ENCODE measurements at places on chromosomes 3 and 15.

- DNase-seq: no peak
These were observed 107.4 kb upstream of the SLC4A7 start for GRCh38 chr3:27591312-27592210.

DNA sequence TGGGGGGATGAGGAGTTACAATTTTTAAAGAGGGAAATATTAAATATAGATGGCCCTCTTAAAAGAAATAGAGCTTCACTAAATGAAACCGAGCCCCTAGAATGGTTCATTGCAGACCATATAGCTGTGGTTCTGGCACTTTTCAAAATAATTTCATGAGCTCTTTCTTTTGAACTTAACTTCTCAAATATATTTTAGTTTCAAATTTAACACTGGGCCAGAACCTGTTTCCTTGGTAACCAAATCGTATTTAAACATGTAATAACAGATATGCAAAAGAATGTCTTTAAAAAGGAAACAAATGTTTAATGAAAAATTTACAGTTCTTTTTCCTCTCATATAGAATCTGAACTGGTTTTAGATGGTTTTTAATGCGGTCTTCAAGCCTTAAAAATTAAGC lies 20.1 kb downstream of the ZBTB38 start:
- DNase-seq: no peak

DNA sequence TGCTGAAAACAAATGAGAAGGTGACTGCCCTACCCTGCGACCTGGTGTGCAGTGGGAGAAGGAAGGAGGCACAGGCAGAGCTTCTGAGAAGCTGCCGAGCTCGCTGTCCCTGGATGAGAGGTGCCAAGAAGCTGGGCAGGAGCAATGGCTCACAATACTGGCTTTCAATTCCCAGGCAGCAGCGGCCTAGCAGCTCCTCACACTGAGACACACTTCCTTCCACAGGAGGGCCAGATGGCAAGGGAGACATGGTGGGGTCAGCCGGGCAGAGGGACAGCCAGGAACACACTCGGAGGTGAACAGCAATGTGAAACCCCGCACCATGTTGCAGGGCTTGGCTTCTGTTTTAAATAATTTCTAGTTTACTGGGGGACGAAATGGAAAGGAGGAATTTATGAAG lies 314.6 kb downstream of the EPHB1 start:
- no peak for DNase-seq

DNA sequence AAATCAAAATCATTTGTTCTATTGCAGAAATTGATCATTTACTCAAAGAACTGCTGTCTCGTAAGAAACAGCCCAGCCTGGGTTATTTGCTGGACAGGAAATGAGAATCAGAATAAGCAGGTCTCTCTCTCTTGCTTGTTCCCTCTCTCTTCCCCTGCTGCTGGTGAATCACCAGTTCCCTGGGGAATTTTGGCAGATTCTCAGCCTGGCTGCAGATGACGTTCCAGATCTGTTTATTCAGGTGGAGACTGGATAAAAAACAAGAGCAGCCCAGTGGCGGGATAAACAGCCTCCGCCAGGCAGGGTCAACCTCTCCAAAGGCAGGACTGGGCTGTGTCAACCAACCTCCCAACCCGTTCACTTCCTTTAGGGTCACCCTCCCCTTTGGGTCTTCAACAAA lies 72.1 kb downstream of the LRIG1 start:
- DNase-seq: no peak

- DNase-seq: no peak
These were observed 416.1 kb downstream of the ROBO1 start for GRCh38 chr3:79351699-79352098.

DNA sequence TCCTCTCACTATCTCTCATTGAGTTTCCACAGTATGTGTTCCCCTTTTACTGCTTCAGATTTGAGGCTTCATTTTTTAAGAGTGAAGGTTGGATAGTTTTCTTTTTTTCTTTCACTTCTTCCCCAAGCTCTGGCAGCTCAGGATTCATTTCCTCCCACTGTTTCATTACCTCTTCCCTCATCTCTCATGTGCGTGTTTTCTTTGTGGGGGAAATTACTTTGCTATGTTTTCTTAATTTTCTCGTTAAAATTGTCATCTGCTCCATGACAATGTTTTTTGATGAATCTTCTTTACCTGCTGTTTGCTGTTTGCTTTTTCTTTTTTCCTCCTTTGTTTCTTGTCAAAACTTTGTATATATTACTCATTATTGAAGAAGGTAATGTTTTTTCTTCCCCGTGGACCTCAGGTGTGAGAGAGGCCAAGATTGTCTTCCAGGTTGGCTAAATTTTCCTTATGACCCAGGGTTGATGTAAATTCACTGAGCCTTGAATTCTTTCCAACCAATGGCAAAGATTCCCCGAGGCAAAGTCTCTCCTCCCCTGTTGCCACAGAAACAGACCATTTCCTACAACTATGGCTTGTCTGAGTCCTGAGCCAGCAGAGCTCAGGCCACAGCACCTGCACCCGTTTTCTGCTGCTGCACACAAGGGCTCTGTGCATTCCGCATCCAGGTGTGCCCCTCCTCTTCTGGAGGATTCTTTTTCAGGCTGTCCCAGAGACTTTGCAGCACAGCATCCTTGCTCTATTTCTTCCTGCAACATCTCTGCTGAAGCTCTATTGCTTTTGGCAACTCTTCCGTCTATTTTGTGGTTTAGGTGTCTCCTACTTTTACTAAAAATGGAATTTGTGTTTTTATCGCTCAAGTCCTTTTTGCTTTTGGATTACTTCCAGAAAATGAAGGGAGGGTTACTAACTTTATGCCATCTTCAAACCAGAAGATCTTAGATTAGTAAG lies 66.1 kb downstream of the NOX5 start:
- no peak for DNase-seq

DNA sequence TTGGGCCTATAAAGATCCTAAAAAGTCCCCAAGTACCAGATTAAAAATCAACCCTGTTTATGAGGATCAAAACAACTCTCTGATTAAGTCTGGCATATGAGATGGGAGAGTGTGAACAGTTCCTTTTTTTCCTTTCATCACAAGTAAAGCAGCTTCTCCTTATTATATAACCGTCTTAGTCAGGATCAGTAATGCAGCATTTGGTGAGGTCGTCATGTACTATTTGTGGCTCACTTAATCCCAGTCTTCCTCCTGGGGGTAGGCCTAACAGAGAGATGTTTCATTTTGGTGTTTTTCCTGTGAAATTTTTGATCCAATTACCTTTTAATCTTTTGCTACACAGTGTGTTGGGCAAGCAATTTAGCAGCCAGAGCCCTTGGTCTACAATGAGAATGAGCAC lies 333.1 kb upstream of the KCNMB2 start:
- no peak for DNase-seq

DNA sequence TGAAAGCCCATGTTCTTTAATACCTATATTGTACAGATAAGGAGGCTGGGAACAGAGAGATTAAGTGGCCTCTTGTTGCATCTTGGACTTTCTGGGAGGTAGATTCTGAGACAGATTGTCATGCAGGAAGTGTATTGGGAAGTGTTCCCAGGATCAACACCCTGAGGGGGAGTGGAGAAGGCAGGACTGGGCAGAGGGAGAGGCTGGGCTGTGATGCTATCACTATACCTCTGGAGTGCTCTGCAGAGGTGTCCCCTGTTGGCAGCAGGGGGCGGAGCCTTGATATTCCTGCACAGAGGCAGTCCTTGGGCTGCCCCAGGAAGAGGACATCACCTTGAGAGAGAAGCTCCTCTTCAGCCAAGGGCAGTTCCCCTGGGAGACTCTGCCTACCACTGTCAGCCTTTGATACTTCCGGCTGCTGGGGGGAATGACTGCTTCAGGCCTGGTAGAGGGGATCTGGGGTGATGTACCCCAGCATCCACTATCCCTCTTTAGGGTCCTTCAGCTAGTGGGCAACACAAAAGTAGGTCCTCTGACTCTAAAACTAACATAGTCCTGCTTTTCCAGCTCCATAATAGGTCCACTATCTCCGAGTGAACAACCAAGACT lies 97.4 kb upstream of the RNU6-1 start:
- no peak for DNase-seq

DNA sequence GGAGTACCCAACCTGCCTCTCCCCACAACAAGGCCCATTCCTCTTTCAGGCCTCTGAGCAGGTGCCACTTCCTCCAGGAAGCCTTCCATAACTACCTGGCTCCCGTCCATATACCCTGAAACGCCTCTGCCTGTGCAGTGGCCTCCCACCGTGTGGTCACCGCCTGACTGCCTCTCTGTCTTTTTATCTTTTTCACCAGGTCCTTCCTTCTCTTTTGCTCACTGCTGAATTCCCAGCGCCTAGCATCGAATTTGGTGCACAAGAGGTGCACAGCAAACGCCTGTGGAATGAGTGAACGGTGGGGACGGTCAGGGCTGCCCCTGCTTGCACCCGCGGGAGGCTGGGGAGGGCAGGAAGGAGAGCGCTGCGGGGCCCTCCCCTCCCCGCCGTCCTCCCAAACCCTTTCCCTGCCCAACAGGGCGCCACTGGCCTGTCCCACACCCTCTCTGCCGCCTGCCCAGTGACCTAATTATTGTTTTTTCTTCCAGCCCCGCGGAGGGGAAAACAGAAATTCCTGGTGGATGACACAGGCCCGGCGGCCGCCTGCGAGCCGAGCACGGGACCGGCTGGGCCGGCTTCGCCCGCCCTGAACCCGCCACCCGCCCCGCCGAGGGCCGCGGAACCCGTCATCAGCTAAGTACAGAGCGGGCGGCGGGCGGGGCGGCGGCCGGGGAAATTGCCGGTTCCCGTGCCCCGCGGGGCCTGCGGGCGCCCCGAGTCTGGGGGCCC lies 140.1 kb downstream of the SMAD6 start:
- DNase-seq: no peak

- no peak for DNase-seq
These were observed 1183.1 kb downstream of the ZPLD1 start for GRCh38 chr3:103617961-103618360.

GRCh38 chr15:48472756-48473155 lies 141.5 kb downstream of the DUT start:
- no peak for DNase-seq

DNA sequence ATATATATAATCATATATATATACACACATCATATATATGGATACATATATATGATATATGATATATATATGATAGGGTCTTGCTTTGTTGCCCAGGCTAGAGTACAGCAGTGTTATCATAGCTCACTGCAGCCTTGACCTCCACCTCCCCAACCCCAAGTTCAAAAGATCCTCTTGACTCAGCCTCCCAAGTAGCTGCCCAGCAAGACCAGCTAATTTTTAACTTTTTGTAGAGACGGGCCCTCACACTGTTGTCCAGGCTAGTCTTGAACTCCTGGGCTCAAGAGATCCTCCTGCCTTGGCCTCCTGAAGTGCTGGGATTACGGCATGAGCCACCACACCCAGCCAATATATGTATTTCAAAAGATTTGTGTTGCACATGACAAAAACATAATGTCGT lies 83.0 kb downstream of the TBL1XR1 start:
- no peak for DNase-seq

DNA sequence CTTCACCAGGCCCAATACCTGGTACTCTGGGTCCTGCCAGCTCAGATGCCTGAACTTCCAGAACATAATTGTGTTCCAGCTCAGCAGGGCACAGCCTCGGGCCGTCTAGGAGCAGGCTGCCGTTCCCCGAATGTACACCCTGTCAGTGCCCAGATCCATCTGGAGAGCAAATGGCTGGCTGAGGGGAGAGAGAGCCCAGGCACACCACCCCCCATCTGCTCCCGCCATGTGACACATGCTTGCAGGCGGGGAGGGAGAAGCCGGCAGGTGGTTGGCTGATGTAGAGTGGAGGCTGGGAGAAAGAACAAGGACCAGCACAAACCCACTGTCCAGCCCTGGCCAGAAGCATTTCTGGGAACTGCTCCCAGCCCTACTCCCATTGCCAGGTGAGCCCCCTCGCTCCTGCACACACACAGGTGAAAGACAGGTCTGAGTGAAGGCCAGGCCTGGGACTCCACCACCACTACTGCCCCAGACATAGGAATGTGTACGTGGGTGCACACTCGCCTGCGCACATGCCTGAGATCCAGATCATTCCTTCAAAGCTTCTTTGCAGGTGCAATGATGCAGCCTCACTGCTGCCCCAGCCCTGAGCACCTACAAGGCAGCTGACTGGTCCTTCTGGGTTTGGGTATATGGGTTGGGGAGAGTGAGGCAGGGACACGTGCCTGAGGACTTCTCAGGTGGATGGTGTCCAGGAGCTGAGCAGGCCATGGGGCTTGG lies 53.5 kb downstream of the SEMA5B start:
- DNase-seq: no peak

DNA sequence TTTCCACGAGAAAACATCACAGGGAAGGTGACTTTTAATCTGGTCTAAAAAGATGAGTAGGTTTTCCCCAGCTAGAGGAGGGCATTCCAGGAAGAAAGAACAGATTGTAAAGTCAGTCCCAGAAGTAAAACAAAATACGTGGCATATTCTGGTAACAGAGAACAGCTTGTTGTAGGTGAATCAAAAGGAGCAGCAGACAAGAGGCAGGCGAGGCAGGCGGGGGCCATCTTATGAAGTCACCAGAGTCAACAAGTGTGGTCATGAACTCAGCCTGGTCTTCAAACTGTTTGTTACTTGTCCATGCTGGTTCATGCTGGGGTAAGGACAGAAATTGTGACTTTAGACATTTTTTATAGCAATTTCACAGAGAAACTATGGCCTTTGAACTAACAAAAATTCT lies 4.0 kb upstream of the POPDC2 start:
- no peak for DNase-seq

DNA sequence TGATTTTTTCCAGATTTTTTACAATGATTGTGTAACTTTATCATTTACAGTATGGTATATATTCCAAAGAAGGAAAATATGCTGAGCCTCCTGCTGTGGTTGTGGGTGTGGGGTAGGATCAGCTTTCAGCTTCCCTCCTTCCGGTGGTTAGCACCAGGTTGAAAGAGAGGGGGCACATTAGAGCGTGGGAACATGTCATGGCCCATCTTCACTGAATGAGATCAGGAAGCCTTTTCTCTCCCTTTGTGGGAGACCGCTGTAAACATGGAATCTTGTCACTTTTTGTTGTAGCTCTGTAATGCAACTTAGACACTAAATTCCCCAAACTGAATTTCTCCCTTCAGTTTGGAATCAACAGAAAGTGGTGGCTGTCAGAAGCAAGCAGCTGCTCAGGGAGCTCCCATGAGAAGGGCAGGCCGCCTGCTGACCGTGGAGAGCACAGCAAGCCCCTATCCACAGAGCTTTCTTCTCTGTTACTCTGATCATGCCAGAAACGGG lies 86.7 kb upstream of the LIMD1 start:
- DNase-seq: no peak

DNA sequence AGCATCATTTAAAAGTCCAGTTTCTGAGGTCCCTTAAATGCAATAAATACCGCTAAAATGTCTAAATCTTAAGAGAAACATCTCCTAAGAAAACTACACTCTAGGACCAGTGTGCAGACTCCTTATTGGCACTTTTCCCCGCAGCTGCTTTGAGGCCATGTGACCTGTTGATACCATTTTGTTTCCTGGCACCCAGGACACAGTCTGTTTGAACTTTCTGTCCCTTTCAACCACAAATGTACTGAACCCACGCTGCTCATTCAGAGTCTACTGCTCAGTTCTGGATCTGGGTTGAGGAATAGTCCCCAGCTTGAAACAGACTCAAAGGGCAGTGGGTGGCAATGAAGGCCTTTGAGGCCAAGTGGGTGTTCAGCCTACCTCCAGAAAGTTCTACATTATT lies 17.1 kb downstream of the LDHAL6B start:
- DNase-seq: no peak

DNA sequence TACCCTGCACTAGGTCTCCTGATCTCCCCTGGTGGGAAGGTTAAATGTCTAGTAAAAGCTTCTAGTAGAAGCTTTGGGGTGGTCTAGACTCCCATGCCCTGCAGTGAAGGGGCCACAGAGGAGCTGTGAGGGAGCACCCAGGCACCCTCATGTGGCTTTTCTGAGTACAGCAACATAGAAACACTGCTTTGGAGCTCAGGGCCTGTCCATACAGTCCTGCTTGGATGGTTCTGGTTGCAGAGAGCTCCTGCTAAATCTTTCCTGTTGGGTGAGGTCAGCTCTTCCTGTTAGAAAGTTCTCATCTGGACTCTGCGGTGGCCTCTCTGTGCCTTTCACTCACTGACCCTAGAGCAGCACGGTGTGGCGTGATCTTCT lies 47.8 kb downstream of the GPD1L start:
- no peak for DNase-seq
